ENCODE measurements at places on chromosomes 16 and 17.

DNA sequence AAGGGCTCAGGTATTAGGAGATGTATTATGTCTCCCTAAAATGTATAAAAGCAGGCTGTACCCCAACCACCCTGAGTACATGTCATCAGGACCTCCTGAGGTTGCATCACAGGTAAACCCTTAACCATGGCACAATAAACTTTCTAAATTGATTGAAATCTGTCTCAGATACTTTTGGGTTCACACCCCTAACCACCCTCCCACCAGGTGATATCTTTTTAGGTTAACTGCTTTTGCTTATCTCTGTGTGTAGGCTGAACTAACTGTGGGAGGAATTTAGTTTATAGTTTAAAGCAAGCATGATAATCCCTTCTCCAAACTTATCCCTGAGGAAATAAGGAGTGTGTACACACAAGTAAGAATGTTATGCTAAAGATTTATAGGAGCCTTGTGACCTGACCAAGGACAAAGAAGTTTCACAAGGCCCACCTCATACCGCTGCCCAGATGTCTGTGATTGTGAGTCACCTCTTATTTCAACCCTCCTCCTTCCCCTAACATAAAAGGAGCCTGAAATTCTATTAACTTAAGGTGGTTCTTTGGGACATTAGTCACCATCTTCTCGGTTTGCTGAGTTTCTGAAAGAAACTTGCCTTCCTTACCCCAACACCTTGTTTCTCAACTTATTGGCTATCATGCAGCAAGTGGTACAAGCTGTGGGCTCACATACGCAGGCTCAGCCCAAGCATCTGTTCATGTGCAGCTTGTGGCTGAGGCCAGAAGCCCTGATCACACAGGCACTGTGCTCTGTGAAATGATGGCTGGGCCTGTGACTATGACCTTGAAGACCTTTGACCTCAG lies 11.3 kb downstream of the PRSS22 start:
- DNase-seq: no peak

DNA sequence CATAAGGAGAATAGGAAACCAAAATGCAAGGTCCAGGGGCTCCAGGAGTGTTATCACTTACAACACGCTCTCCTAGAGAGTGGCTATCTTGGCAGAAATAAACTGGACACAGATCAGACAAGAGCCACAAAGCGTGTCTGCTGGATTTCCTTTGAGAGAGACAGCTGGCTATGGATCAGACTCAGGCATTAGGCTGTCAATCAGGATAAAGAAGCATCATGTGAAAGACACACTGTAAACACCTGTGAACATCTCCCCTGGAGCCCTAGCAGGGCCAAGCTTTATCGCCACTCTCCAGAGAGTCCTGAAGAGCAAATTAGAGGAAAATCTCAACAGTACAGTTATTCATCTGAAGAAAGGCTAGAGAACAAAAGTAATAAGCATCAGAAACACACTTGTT lies 26.0 kb downstream of the SYCE1L start:
- DNase-seq: no peak

GRCh38 chr17:35742896-35743477 lies 10.1 kb downstream of the GAS2L2 start:
- no peak for DNase-seq

DNA sequence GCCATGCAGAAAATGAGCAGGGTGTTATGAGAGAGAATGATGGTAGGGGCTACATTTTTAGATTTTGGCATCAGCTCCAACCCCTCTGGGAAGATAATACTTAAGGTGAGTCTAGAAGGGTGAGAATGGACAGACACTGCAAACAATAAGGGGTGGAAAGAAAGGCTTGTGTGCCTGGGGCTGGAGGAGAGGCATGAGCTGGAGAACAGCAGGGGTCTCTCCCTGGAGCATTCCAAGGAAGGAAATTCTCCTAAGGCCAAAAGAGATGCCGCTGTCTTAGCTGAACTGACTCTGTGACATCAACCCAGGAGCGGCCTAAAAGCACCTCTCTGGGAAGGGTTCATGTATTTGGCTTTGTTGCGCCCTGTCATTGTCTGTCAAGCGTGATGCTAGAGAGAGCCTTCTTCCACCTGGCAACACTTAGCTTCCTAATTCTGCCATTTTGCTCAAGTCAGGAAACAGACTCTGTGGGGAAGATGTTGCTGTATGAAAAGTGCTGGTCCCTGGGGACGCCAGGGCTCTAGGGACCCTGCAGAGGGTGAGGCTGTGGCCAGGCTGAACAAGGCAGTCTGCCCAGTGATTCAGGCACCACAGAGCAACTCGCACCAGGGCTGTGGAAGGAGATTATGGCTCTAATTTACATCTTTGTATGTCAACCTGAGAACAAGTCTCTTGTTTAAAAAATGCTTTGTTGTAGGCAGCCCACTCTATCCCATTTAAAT lies 225.7 kb downstream of the CBLN1 start:
- DNase-seq: no peak

- no peak for DNase-seq
These were observed 35.1 kb upstream of the DNAJA2 start for GRCh38 chr16:47008612-47009011.

DNA sequence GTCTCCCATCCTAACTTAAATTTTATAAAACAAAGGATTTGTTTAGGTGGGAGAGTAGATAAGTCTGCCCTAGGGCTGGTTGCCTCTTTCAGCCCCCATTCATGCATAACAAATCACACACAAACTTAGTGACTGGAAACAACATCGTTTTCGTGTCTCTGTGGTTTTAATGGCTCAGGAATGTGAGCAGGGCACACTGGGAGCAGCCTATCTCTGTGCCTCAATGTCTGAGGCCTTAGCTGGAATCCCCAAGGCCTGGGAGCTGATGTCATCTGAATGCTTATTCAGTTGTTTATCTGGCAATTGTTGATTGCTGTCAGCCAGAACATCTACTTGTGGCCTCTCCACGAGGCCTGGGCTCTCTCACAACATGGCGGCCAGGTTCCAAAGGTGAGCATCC lies 101.9 kb upstream of the HSBP1 start:
- DNase-seq: no peak

DNA sequence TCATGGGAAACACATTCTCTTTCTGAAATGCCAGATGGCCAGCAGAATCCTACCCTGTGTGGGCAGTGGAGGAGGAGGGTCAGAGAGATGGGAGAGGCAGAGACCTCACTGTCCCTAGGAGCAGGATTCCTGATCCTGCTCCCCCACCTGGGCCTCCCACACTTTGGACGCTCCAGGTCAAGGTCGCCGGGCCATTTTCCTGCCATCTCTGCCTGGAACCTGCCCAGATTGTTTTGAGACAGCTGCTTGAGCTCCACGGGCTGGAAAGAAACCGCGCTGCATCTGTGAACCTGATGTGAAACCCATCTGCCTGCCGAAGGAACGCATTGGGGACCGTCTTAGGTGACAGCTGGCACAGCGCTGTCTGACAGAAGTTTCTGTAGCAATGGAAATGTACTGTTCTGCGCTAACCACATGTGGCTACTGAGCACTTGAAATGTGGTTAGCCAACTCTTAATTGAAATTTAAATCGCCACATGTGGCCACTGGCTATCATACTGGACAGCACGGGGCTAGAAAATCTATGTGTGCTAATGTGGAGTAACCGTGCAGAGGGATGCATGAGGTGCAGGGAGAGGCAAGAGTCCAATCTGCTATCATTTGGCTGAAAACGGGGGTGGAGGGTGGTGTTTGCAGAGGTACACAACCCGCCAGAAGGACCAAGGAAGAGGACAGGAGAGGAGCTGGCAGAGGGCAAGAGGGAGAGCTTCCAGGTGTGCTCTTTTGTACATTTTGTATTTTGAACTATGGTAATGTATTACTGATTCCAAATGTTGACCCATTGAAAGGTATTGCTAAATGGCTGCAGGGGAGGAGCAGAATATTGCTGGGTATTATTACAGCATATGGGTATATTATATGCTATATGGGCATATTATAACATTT lies 15.4 kb upstream of the NUBP1 start:
- no peak for DNase-seq

DNA sequence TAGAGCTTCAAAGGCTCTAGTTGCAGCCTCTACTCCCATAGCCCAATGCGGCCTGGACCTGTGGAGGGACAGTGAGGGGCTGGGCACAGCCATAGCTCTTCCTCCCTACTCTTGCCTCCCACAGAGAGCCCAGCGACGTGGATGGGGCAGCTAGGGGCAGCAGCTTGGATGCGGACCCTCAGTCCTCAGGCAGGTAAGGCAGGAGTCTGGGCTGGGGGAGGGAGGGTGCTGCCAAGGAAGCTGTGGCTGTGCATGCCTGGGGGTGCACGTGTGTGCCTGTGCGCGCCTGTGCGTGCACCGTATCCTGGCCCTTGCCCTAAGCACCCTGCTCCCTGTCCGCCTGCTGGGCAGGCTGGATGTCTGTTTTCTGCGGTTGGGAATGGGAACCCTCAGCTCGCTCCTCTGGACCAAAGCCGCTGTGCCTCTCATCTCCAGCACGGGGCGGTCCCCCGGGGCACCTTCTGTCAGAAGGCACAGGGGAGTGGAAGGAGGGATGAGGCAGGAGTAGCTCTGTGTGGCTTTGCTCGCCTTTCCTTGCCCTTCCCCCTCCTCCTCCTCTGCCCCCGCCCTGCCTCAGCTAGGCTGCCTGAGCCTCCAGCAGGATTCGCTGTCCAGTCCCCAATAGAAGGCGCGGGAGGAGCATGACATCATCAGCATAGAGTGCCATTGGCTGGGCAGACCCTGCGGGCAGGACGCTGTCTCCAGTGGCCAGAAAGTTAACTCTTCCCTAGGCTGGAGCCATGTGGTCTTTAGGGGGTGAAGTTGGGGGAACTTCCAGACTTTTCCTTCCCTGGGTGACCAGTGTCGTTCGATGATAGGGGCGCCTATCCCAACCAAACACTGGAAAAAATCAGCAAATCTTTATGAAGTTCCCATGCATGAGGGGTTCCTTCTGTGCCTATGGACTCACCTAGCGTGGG lies 797 bp downstream of the PRCD start:
- DNase-seq: no peak

DNA sequence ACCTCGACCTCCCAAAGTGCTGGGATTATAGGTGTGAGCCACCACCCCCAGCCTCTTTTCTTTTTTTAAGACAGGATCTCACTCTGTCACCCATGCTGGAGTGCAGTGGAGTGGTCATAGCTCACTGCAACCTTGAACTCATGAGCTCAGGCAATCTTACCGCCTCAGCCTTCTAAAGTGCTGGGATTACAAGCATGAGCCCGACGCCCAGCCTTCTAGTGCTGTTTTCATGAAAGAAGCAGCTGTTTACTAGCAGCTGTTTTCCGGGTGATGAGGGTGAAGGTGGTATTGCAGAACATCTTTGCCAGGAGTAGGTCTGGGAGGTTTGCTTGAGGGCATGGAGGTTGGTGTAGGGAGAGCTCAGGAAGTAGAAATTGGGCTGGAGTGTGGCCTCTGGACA lies 2.0 kb downstream of the ADCY7 start:
- DNase-seq: no peak
